ENCODE measurements at places on chromosomes 7 and 10.

GRCh38 chr10:19819419-19820033 is 3.3 kb downstream of the PLXDC2 start:
- H3K27ac ChIP-seq, result no peak overlapping the region
- no peak overlapping the region for H3K4me3 ChIP-seq
- H3K27me3 ChIP-seq, result peaks cover 22% of the 10 kb centered on the region

- H3K4me1 ChIP-seq, result no peaks in the 10 kb centered on the region
- no peaks in the 10 kb centered on the region for H3K36me3 ChIP-seq
- H3K27me3 ChIP-seq, result no peaks in the 10 kb centered on the region
- H3K4me3 ChIP-seq, result no peak overlapping the region
- no peak overlapping the region for H3K27ac ChIP-seq
Measured at GRCh38 chr7:81725812-81726127, 44.1 kb downstream of the HGF start.

DNA sequence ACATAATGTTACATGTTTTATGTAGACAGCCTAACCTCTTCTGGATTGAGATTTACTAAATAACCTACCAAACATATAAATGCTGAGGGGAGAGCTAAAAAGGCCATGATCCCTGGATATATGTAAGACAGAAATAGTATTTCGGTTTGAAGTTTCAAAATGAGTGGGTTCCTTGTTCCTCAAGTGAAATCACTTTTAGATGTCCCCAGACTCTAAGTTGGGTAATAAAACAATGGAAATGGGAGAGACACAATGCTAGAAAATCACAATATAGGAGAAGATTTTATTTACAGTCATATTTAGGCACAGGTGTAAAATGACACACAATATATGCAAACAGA is 56.5 kb downstream of the SHTN1 start:
- H3K27ac ChIP-seq, result no peak overlapping the region
- no peak for DNase-seq
- H3K4me1 ChIP-seq, result no peaks in the 10 kb centered on the region
- peaks cover 10% of the 10 kb centered on the region for H3K27me3 ChIP-seq
- no peaks in the 10 kb centered on the region for H3K36me3 ChIP-seq

- peaks cover 2% of the 10 kb centered on the region for H3K36me3 ChIP-seq
- H3K4me1 ChIP-seq, result no peaks in the 10 kb centered on the region
- no peak for DNase-seq
- H3K27me3 ChIP-seq, result peaks cover 28% of the 10 kb centered on the region
- no peak overlapping the region for H3K4me3 ChIP-seq
- H3K27ac ChIP-seq, result no peak overlapping the region
Measured at GRCh38 chr7:92988051-92988450, 129.7 kb downstream of the SAMD9 start.

GRCh38 chr7:1074593-1075431 is 13.1 kb upstream of the GPER1 start:
- H3K27ac ChIP-seq, result no peak overlapping the region
- DNase-seq, result no peak
- H3K27me3 ChIP-seq, result no peaks in the 10 kb centered on the region
- no peak overlapping the region for H3K4me3 ChIP-seq
- H3K4me1 ChIP-seq, result no peaks in the 10 kb centered on the region

DNA sequence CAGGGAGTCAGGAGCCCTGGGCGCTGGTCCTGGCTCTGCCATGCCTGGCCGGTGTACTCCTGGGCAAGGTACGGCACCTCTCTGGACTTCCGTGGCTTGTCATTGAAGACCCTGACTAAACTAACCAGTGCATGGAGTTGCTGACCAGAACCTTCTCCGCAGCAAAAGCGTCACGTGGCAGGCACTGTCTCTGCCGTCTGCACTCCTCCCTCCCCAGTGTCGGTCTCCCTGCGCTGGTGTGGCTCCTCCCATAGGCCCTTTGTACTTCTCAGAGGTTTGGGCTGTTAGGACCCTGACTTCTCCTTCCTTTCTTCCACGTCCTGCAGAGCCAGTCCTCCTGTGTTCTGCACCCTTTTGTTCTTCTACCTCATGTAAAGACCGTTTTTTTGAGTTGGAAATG is 100.6 kb upstream of the CREB5 start:
- peaks cover 14% of the 10 kb centered on the region for H3K4me1 ChIP-seq
- peaks cover 75% of the 10 kb centered on the region for H3K27me3 ChIP-seq
- H3K27ac ChIP-seq, result no peak overlapping the region
- peaks cover 2% of the 10 kb centered on the region for H3K36me3 ChIP-seq

DNA sequence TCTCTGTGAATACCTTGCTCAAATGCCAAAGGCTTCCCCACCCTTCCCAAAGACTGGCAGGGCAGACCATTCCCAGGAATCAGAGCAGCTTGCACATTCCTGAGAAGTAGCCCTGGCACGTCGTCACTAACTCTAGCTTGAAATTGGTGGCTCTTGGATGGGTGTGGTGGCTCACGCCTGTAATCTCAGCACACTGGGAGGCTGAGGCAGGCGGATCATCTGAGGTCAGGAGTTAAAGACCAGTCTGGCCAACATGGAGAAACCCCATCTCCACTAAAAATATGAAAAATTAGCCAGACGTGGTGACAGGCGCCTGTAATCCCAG is 108.2 kb upstream of the MPP7 start:
- peaks cover 14% of the 10 kb centered on the region for H3K4me1 ChIP-seq
- no peak for DNase-seq
- H3K36me3 ChIP-seq, result peaks cover 1% of the 10 kb centered on the region
- H3K27me3 ChIP-seq, result peaks cover 23% of the 10 kb centered on the region
- H3K27ac ChIP-seq, result no peak overlapping the region

- H3K27me3 ChIP-seq, result no peaks in the 10 kb centered on the region
- H3K27ac ChIP-seq, result no peak overlapping the region
- no peak for DNase-seq
- H3K4me1 ChIP-seq, result peaks cover 9% of the 10 kb centered on the region
Measured at GRCh38 chr7:2260820-2261219, 18.8 kb downstream of the NUDT1 start.

DNA sequence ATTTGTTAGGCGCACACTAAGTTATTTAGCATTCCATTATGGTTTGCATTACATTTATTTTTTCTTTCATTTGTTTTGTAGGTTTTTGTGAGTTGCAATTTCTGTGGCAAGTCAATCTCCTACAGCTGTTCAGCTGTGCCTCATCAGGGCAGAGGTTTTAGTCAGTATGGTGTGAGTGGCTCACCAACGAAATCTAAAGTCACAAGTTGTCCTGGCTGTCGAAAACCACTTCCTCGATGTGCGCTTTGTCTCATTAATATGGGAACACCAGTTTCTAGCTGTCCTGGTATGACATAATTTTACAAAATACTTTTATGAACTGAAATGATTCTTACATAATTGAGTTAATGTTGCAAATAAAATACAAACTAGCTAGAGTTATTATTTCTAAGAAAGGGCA is 29.5 kb downstream of the MIOS start:
- H3K36me3 ChIP-seq, result peaks cover 35% of the 10 kb centered on the region
- H3K27ac ChIP-seq, result no peak overlapping the region
- H3K4me1 ChIP-seq, result no peaks in the 10 kb centered on the region
- no peak for DNase-seq

- no peak overlapping the region for H3K4me3 ChIP-seq
- H3K36me3 ChIP-seq, result no peaks in the 10 kb centered on the region
- H3K27ac ChIP-seq, result no peak overlapping the region
- H3K27me3 ChIP-seq, result no peaks in the 10 kb centered on the region
- no peak for DNase-seq
Measured at GRCh38 chr7:69786730-69787395, 188.6 kb downstream of the AUTS2 start.

- H3K4me1 ChIP-seq, result no peaks in the 10 kb centered on the region
- H3K4me3 ChIP-seq, result no peak overlapping the region
- DNase-seq, result no peak
Measured at GRCh38 chr7:68218461-68218860, 1221.8 kb downstream of the TYW1 start.

GRCh38 chr10:69239136-69239535 is 19.0 kb downstream of the HKDC1 start:
- no peak for DNase-seq
- H3K36me3 ChIP-seq, result no peaks in the 10 kb centered on the region
- H3K4me3 ChIP-seq, result no peak overlapping the region

DNA sequence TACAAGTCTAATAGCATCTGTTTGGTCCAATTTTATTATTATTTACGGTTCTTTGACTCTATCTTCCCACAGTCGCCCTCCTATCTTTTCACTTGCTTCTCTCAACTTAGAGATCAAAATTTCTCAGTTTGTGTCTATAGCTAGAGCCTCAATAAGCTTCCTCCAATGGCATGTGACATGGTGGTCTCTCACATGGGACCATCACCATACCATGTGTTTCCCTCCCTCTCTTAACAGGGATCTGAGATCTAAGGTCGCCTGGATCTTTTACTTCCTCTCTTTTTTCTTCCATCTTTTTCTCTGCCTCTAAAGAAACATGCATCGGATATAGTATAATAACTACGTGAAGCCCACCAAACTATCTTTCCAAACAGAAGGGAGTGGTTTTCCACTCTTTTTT is 1.8 kb downstream of the PKD2L1 start:
- H3K27me3 ChIP-seq, result peaks cover 6% of the 10 kb centered on the region
- peaks cover 17% of the 10 kb centered on the region for H3K4me1 ChIP-seq
- H3K27ac ChIP-seq, result no peak overlapping the region
- no peak overlapping the region for H3K4me3 ChIP-seq
- DNase-seq, result no peak
- H3K36me3 ChIP-seq, result no peaks in the 10 kb centered on the region

DNA sequence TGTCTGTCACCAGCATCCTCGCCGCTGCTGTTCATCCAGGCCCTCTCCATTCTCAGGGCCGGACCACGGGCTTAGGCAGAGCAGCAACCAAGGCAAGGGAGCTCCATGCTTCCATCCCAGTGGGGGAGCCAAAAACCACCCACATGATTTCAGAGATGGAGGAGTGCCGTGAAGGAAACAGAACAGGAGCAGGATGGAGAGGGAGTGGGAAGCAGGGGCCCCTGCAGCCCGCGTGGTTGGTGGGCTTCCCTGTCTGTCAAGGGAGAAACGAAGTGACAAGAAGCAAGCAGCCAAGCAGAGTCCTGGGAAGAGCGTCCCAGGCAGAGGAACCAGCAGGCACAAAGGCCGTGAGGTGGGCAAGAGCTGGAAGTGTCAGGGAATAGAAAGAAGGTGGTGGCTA is 95.7 kb downstream of the SLIT1 start:
- no peak overlapping the region for H3K27ac ChIP-seq
- H3K36me3 ChIP-seq, result no peaks in the 10 kb centered on the region
- no peak overlapping the region for H3K4me3 ChIP-seq
- DNase-seq, result no peak

- no peak overlapping the region for H3K4me3 ChIP-seq
- H3K36me3 ChIP-seq, result peaks cover 2% of the 10 kb centered on the region
- H3K4me1 ChIP-seq, result no peaks in the 10 kb centered on the region
Measured at GRCh38 chr10:126893206-126893605, 12.0 kb upstream of the DOCK1 start.

GRCh38 chr10:107814865-107815487 is 650.5 kb upstream of the SORCS1 start:
- H3K4me3 ChIP-seq, result no peak overlapping the region
- H3K36me3 ChIP-seq, result no peaks in the 10 kb centered on the region
- H3K27ac ChIP-seq, result no peak overlapping the region
- no peak for DNase-seq

DNA sequence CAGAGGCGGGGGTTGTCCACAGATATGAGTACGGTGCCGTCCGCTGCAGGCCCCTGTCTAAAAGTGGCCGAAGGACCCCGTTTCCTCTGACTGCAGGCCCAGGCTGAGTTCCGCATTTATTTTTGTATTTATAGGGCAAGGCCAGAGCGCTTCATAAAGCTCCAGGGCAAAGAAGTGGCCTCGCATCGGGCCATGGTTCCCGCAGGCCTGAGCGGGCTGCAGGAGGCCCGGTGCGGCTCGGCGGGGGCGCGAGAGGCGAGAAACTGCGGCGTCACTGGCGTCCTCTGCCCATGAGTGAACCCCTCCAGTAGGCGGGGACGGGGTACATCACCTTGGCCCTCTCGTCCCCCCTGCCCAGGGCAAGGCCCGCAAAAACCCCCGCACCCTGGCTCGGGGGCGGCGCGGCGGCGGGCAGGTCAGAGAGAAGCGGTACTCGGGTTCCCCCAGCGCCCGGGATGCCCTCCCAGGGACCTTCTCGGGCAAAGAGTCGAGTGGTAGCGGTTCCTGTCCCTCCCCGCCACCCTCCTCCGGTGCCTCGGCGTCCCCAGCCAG is 355.7 kb downstream of the DNAJB6 start:
- peaks cover 3% of the 10 kb centered on the region for H3K4me1 ChIP-seq
- H3K27ac ChIP-seq, result no peak overlapping the region
- peaks cover 25% of the 10 kb centered on the region for H3K27me3 ChIP-seq
- H3K4me3 ChIP-seq, result peak overlapping the region; percentile 45

- H3K27me3 ChIP-seq, result no peaks in the 10 kb centered on the region
- H3K4me3 ChIP-seq, result no peak overlapping the region
- no peaks in the 10 kb centered on the region for H3K36me3 ChIP-seq
- H3K27ac ChIP-seq, result no peak overlapping the region
Measured at GRCh38 chr10:90417476-90418210, 440.2 kb downstream of the HTR7 start.

GRCh38 chr7:36080843-36081242 is 72.2 kb upstream of the EEPD1 start:
- H3K4me1 ChIP-seq, result no peaks in the 10 kb centered on the region
- H3K27ac ChIP-seq, result no peak overlapping the region
- no peaks in the 10 kb centered on the region for H3K36me3 ChIP-seq
- no peak overlapping the region for H3K4me3 ChIP-seq
- H3K27me3 ChIP-seq, result peaks cover 6% of the 10 kb centered on the region

DNA sequence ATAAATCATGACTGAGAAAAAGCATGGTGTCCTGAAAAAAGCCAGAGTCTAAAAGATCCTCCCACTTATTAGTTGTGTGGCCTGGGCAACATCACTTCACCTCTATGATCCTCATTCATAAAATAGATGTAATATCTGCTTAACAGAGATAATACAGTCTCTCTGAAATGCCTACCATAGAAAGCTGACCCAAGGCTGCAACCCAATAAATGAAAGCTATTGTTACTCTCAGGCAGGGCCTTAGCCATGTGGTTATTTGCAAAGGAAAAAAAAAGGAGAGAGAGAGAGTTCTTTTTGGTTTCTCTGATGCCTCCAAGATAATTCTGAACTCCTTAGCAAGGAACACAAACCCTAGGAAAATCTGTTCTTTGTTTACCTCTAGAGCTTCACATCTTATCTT is 7.9 kb downstream of the FAM13C start:
- no peak overlapping the region for H3K27ac ChIP-seq
- H3K27me3 ChIP-seq, result peaks cover 10% of the 10 kb centered on the region
- H3K36me3 ChIP-seq, result no peaks in the 10 kb centered on the region
- no peak overlapping the region for H3K4me3 ChIP-seq
- no peak for DNase-seq

GRCh38 chr7:74051629-74052410 is 23.8 kb downstream of the ELN start:
- H3K4me1 ChIP-seq, result no peaks in the 10 kb centered on the region
- peaks cover 7% of the 10 kb centered on the region for H3K27me3 ChIP-seq
- H3K4me3 ChIP-seq, result no peak overlapping the region
- no peak for DNase-seq
- no peak overlapping the region for H3K27ac ChIP-seq
- no peaks in the 10 kb centered on the region for H3K36me3 ChIP-seq

DNA sequence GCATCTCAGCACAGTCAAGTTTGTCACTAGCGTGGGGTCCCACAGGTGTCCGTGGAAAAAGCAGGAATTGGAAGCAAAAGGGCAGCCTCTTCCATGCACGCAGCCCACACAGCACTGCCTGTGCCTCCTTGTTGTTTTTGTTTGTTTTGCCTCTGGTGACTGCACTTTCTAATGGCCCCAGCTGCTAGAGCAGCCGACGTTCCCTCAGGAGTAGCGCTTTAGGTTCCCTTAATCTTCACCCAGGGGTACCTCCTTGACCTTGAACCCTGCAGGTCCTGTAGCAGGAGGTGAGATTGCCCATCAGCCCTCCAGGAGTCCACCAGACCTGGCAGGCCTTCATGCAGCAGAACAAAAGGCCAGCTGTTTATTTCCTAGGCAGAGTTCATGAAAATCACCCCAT is 210.1 kb downstream of the CACNB2 start:
- H3K4me3 ChIP-seq, result no peak overlapping the region
- no peak overlapping the region for H3K27ac ChIP-seq
- no peak for DNase-seq
- H3K27me3 ChIP-seq, result no peaks in the 10 kb centered on the region
- H3K4me1 ChIP-seq, result no peaks in the 10 kb centered on the region
